ENCODE measurements at places on chromosomes 4 and X. TPM values are rescaled to one million over a fixed set of nuclear protein-coding genes. Genes with fewer than 3 reads are reported as not detected.

DNA sequence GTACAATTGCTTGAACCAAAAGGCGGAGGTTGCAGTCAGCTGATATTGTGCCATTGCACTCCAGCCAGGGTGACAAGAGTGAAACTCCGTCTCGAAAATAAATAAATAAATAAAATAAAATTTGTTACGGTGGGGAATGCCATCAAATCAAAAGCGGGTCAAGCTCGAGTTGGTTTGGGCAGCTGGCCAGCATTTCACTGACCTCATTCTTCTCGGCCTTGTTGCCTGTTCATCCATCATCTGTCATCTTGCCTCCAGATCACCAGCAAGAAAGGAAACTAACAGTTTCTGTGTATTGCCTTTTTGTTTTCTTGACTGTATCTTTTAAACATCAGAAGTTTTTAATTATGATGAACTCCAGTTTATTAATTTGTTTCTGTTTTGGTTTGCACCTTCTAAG lies 31.5 kb upstream of the KLHL2 start:
- no peak for DNase-seq

- DNase-seq: peak; percentile 22
These were observed 63.2 kb downstream of the CD40LG start for GRCh38 chrX:136711147-136711546.

DNA sequence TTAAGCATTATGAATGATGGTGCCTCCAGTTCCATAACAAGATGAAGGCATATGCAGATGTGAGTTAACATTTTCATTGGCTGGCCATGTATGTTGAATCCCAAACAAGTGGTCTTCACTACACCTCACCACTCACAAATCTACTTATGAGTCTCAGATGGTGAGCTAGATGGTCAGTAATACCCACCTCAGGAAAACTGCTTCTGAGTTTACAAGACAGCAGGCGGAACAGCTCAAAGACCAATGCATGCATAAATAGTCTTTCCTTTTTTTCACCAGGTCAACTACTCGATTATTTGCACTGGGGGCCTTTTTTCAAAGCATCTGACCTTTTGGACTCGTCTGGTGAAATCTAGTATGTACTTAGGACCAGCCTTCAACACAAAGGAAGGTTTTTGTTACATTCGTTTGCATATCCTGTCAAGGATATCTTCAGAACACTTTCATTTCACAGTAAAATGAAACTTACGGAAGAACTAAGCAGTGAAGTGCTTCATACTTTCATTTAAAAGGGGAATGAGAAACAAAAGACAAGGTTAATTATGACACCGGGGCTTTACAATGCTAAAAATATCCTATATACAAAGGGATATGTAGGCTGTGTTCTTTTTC lies 23.1 kb upstream of the TLR7 start:
- no peak for DNase-seq

DNA sequence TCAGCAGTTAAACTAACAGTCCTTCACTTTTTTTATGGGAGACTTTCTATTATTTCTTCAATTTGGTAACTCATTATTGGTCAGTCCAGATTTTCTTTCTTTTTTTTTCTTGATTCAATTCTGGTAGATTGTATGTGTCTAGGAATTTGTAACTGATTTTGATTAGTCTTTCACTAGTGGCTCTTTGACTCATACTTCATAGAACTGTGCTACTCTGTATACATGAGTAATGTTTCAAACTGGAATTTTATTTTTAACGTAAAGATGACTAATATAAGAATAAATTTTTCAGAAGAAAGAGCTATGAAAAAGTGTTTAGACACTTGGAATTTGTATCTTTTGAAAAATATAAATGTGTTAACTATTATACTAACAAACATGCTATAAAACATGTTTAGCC lies 813.0 kb downstream of the TRAM1L1 start:
- DNase-seq: no peak

- no peak for DNase-seq
These were observed 11.0 kb downstream of the TRMT44 start for GRCh38 chr4:8451440-8452182.

The PTCHD1 gene
- 1.2 TPM for total RNA-seq

The BLTP1 gene
- total RNA-seq: 119 TPM

The CXCL11 gene
- 0.96 TPM for total RNA-seq

The PCDH10 gene
- total RNA-seq: 30.6 TPM

The TMEM144 gene
- 25.5 TPM for total RNA-seq
